Putamen (tissue), 1 donor: ENCODE measurements at places on chromosomes 12 and 14.

DNA sequence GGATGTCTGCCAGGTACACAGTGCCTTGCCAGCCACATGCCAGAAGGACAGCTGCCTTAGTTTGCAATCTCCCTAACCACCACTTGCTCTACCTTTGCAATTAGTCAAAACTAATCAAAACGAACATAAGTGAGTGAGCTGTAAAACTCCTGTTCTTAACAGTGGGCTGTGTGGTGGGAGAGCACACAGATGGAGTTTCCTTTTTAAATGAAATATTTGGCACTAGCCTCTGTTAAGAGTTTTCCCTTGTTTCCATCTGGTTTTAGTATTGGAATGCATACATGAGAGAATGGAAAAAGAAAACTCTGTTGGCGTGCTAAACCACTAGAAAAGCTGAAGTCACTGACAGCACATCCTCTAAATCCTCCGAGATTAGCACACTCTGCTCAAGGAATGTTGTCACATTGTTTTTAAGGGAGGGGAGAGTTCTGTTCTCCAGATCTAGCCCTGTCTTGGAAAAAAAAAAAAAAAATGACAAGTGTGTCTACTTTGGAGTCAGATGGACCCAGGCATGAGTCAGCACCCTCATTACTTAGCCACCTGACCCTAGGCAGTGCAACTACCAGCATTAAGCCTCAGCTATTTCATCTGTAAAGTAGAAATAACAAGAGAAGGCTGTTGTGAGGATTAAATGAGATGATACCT, 83.9 kb downstream of the STXBP6 start:
- no peak for DNase-seq

GRCh38 chr14:89681086-89682018, 264.3 kb upstream of the FOXN3 start:
- no peak for DNase-seq

DNA sequence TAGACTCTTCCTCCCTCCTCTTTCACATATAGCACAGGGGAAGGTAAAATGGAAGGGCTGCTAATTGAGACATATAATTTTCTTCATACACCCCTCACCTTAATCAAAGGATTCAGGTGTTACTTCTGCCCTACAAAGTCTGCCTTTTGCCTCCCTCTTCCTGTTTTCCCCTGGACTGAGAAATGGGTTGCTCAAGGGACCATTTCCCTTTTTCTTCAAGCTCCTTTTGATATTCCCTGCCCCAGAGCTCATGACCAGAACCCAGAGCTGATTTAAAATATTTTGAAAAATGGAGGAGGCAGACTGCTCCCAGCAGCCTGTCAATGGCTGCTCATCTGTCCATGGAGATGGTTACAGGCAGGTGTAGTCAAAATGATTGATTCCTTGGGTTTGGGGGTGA, 6.3 kb upstream of the PIP4K2C start:
- DNase-seq = no peak

DNA sequence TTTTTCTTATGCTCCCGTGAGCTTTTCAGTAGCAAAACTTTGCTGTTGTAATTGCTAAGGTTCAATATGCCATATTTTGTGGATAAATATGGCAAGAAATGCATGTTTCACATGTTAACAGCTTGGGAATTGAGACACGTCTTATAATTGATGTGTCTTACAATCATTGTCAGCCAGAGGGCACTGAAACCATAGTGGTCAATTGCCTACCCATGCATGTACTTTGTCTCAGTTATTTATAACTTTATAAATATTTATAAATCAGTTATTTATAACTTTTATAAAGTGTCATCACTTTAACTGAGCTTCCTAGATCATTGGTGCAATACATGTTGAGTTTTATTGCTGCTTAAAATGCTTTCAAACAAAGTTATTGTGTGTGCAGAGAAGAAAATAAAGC, 82.0 kb downstream of the CATSPERB start:
- peak; percentile 12 for DNase-seq

- DNase-seq = peak; percentile 78
Observed at GRCh38 chr12:20212658-20213555, 155.4 kb upstream of the PDE3A start.

DNA sequence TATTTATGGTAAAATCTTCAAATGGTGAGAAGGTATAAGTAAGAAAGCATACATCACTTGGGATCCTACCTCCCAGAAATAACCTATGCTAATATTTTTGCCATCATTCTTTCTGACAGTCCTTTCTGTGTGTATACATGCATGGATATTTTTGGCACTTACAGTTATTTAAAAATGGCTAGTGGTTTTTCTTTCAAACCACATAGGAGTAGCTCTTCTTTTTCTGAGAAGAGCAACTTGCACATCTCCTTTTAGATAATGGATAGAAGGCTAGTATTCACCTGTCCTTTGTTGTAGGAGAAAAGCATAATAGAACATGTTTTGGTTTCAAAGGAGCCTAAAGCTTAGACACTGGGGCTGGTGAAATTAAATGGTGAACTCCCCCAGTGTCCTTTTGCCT, 87.3 kb downstream of the EMP1 start:
- no peak for DNase-seq
